ENCODE measurements at places on chromosomes 7 and 10.

- no peak for DNase-seq
Observed at GRCh38 chr10:48879451-48879850, 60.2 kb downstream of the LRRC18 start.

- DNase-seq: no peak
Observed at GRCh38 chr7:13262929-13263530, 575.6 kb downstream of the ARL4A start.

GRCh38 chr7:116525298-116525912 is 569 bp downstream of the CAV1 start:
- DNase-seq: peak; percentile 47

- DNase-seq: no peak
Observed at GRCh38 chr10:61981460-61981859, 80.0 kb downstream of the ARID5B start.

- DNase-seq: no peak
Observed at GRCh38 chr7:132177708-132178401, 398.4 kb downstream of the PLXNA4 start.

DNA sequence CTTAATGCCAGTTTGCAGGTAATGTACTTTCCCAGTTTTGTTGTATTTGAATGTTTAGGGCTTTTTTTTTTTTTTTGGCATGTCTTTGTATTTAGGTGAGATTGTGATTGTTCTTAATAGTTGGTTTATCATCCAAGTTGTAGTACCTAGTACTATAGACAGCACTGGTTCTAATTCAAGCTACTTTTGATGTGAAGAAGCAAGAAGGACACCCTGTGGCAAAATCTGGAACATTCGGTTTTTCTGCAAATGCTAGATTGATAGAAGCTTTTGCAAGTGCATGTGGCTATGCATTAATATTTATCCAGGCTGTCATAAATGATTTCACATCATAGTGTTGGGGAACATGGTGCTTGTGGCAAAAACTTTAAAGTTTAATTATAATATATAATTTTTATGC is 248.9 kb downstream of the FOXP2 start:
- peak; percentile 22 for DNase-seq

GRCh38 chr10:112728118-112728883 is 221.7 kb upstream of the TCF7L2 start:
- no peak for DNase-seq

DNA sequence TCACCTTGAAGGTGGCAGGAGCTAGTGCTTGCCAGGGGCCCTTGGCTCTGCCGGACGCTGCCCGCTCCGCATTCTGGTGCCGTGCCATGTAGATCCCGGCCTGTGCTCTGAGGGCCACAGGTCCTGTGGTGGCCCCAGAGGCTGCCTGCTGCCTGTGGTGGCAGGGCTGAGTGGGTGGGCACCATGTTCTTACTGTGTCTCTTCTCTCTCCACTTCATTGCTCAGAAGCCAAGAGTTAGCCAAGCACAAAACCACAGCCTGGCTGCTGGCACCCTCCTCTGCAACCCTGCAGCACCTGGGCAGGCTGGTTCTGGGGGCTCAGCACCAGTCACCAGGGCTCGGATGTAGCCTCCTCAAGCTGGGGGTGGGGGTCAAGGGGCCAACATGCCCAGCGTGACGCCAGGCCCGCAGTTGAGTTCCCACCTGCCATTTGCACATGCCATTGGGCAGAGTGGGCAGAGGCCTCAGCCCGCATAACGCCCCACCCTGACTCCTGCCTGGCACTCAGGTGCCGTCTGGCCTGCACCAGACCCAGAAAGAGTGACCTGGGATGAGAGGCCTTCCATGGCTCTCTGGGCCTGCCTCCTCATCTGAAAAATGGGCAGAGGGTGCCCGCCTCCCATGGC is 16.3 kb downstream of the ZMIZ1 start:
- DNase-seq: peak; percentile 37

- DNase-seq: no peak
Observed at GRCh38 chr7:41738806-41739205, 35.9 kb upstream of the INHBA start.

DNA sequence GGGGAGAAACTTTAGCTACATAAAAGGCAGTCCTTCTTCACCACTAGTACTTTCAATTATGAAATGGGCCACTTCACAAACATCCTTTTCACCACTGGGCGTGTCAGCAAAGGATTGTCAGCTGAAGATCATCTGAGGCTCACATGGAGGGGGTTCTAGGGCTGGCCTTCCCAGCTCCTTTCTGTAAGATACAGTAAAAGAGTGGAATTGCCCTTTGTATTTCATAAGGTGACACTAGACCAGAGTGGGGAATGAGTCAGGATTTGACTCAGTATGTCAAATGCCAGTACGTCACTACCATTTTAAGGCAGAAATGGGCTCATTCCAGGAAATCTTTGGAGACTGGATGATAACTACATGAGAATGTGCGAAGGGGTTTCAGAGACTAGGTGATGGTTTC is 21.2 kb upstream of the BLOC1S2 start:
- DNase-seq: no peak

DNA sequence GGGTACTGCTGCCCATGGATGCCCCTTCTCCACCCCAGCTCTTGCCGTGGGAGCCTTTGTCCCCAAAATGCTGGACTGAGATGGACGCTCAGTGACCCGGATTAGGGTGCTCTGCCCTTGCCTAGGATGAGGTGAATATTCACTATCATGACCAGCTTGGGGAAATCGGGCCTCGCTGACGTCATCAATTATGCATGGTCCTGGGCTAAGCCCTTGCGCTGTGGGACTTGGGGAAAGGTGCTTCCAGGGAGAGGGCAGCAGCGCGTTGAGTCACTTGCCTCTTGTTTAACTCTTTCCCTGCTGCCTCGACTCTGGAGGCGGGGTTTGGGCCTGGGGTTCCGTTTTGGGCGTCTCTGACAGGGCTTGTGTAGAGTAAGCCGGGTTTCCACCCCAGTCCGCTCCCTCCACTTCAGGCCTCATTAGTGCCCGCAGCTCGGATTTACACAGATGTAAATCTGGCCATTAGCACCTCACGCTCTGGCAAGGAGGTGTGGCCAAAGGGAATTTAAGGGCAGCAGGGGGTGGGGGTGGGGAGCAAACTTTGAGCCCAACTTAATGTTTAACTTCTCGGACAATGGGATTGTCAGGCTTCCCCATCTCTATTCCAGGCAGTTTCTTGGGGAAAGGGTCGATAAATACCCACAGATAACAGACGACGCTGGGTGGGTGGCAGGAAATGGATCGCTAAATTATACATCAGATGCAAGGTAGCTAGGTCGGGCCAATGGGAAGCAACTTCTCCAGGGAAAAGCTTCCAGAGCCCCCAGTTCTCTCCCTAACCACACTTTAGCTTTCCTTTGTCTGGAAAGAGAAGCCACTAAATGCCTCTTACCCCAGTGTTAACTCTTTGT is 51.3 kb upstream of the TCF7L2 start:
- no peak for DNase-seq

DNA sequence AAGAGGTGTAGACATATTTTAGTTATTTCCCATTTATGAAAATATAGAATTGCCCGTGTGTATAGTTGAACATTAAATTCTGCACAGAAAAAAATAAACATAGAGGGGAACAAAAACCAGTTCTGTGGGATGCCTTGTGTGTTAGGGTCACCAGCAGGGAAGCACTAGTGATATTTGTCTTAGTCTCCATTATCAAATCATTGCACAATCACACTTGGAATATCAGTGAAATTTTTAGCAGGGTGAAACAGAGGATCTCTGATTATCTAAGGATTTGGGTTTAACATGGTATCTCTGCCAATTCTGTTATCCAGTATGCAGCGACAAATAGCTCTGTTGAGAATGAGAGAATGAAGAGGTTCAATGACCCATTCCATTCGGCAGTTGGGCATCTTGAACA is 496.0 kb upstream of the POM121L12 start:
- DNase-seq: no peak

- DNase-seq: no peak
Observed at GRCh38 chr7:64893401-64893800, 9.7 kb upstream of the ZNF273 start.

GRCh38 chr7:151550656-151551286 is 31.1 kb upstream of the RHEB start:
- no peak for DNase-seq

GRCh38 chr7:17849504-17849903 is 90.8 kb downstream of the SNX13 start:
- no peak for DNase-seq

DNA sequence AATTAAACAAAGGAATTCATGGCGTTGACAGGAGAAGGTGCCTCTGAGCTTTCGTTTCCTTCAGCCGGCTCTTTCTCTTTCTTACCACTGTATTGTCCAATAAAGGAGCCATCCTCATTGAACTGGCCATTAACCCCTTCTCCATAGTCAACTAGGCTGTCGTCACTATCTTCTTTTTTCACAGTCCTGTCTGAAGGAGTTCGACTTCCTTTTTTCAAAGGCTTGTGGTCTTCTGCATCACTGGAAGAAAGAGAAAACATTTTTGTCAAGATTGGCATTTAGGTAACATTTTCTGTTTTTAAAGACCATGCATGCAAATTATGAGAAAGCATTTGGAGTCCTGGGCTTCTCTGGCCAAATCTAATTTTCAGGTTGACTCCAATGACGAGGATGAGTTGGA is 19.7 kb upstream of the LAMB4 start:
- no peak for DNase-seq
